Hematopoietic multipotent progenitor cell treated with erythropoietin and hydrocortisone succinate and interleukin-3 and kit ligand, for 6 days (in vitro differentiated cells): ENCODE measurements at places on chromosomes 6 and 20.

DNA sequence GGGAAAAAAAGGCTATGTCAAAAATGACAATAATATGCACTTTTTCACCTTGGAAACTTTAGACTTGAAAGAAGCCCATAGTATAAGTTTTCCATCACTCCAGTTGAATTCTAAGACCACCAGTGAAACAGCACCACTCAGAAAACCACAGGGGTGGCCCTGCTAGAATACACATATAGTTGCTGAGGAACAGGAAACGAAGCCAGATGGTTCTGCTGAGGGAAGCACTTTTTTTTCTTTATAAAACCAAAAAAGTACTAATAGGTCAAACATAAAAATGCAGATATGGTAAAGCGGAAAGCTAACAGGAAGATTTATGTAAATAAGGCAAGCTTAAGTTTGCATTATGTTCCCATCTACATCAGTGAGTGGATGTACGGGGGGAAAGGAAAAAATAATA lies 303.9 kb downstream of the FOXC1 start:
- DNase-seq, result peak; percentile 30

- no peak for DNase-seq
Measured at GRCh38 chr6:2560917-2561698, 189.6 kb downstream of the MYLK4 start.

- no peak for DNase-seq
Measured at GRCh38 chr20:57129303-57129702, 137.1 kb downstream of the BMP7 start.

DNA sequence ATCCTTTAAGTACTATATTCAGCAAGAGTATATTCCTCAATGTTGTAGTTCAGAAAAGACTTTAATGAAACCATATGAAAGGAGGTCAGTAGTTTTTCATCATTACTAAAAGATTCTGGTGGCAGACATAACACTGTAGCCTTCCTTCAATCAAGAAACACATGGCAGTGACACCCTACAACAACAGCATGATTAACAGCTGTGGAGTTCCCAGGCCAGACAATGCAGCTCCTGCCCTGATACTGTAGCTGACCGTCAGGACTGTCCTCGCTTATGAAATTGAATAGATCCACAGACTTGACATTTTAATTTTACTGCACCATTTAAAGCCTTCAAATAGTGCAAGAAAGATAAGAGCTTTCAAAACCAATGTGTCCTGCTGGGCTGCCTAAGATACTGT lies 43.6 kb downstream of the USP45 start:
- no peak for DNase-seq

GRCh38 chr20:6562111-6562510 lies 205.4 kb upstream of the BMP2 start:
- DNase-seq, result no peak

GRCh38 chr20:44057698-44058675 lies 129.0 kb downstream of the JPH2 start:
- DNase-seq, result no peak

DNA sequence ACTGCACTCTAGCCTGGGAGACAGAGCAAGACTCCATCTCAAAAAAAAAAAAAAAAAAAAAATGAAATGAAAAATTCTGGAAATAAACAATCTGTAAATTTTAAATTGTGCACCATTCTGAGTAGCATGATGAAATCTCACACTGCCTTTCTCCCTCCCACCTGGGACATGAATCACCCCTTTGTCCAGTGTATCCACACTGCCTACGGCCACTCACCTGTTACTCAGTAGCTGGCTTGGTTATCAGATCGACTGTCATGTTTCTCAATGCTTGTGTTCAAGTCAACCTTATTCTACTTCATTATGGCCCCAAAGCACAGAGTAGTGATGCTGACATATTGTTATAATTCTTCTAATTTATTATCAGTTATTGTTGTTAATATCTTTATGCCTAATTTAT lies 58.7 kb upstream of the MTHFD1L start:
- no peak for DNase-seq

GRCh38 chr6:118326712-118327111 lies 221.4 kb upstream of the PLN start:
- no peak for DNase-seq

- DNase-seq, result no peak
Measured at GRCh38 chr20:45336530-45337366, 11.5 kb downstream of the SDC4 start.

- no peak for DNase-seq
Measured at GRCh38 chr6:99821164-99821563, 172.9 kb downstream of the MCHR2 start.

- DNase-seq, result no peak
Measured at GRCh38 chr6:110609101-110609500, 132.7 kb upstream of the SLC22A16 start.

- no peak for DNase-seq
Measured at GRCh38 chr6:125018136-125018535, 55.9 kb downstream of the RNF217 start.

- DNase-seq, result no peak
Measured at GRCh38 chr6:122008101-122008999, 391.1 kb upstream of the HSF2 start.

- no peak for DNase-seq
Measured at GRCh38 chr6:158769234-158769770, 49.9 kb downstream of the EZR start.

DNA sequence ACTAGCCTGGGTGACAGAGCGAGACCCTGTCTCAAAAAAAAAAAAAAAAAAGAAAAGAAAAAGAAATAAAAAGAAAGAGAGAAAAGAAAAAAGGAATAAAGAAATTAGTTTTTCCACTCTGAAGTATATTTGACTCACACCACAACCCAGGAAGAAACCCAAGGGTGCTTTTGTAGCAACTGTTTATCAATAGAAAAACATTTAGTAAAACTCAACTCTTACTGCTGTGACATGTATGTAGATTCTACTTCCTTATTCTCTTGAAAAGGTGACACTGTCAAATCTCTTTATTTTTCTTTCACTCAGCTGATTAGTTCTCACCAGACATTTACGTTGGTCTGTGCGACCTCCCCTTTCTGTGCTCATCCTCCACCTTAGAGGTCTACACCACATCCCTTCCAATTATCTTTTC lies 99.9 kb upstream of the SHLD1 start:
- DNase-seq, result no peak

- no peak for DNase-seq
Measured at GRCh38 chr20:17809362-17810061, 109.7 kb downstream of the BANF2 start.

GRCh38 chr6:158519761-158520160 lies 40.1 kb upstream of the TMEM181 start:
- DNase-seq, result no peak

GRCh38 chr6:126198631-126199030 lies 141.3 kb upstream of the CENPW start:
- DNase-seq, result no peak

GRCh38 chr20:24637087-24637486 lies 167.7 kb downstream of the SYNDIG1 start:
- DNase-seq, result no peak

- no peak for DNase-seq
Measured at GRCh38 chr6:137880746-137881521, 13.9 kb downstream of the TNFAIP3 start.

GRCh38 chr6:25686856-25687255 lies 34.8 kb downstream of the SCGN start:
- DNase-seq, result no peak

GRCh38 chr6:75326557-75327258 lies 42.1 kb upstream of the TMEM30A start:
- DNase-seq, result no peak

DNA sequence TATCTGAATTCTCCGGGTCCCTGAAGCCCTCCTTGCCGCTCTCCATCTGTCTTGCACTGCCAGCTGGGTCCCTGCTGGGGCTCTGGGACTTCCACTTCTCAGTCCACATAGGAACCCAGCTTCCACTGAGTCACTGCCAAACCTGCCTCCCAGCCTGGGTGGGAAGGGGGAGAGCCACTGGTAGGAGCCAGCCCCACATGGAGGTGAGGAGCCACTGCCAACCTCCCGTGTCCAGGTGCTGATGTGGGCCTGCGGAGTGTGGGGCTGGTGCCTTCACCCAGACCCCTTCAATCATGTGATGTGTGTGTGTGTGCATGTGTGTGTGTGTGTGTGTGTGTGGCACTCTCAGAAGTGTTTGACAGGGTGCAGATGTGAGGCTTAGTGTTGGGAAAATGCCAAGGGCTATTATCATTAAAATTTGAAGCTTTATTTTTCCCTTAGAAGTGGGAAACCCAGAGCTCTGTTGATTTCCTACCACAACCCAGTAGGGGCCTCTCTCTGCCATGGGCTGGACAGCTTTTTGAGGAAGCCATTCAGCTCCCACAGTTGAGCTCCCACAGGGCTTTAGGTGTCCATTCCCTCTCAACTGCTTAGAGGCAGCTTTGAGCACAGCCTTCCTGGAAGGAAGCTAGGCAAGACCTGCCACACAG lies 9.3 kb upstream of the SGK2 start:
- DNase-seq, result no peak

DNA sequence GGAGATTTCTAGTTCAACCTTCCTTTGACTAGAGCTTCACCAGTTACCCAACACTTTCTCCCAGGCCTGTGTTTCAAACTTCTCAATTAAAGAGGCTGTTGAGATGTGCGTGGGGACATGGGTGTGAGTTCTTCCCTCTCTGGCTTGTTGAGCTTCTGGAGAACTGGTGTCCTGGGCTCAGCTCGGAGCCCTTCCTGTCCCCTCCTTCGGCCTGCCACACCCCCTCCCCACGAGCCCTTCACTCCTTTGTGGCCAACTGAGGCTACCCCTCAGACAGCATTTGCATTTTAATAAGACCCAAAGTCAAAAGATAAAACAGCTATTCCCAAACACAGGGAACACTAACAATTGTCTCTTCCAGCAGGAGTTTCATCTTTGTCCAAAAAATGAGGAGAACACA lies 123.3 kb upstream of the MLN start:
- no peak for DNase-seq

DNA sequence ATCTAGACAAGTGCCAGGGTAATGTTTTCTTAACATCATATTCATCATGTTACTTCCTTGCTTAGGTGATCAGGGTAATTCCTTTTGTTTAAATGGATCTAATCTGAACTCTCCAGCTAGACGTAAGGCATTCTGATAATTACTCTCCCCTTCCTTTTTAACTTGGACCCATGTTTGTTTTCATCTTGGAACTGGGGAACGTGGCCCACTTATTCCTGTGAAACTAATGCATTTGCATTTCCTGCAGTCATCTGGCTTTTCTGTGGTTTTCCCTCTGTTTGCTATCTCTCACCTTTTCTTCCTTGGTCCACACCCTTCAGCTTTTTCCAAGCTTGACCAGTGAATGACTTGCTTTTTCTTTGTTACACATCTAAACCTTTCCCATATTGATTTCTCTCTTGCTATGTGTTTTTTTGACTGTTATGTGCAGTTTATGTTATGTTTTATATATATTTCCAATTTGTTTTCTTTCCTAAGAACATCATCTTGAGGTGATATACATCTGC lies 33.3 kb downstream of the SLX4IP start:
- DNase-seq, result no peak

GRCh38 chr20:40309731-40310130 lies 379.3 kb downstream of the MAFB start:
- DNase-seq, result no peak

GRCh38 chr6:33696548-33697518 lies 14.7 kb downstream of the UQCC2 start:
- peak; percentile 18 for DNase-seq
